ENCODE measurements at places on chromosomes 6 and 20. TPM values are rescaled to one million over a fixed set of nuclear protein-coding genes. Genes with fewer than 3 reads are reported as not detected.

The GTSF1L gene
- not detected for polyA plus RNA-seq

DNA sequence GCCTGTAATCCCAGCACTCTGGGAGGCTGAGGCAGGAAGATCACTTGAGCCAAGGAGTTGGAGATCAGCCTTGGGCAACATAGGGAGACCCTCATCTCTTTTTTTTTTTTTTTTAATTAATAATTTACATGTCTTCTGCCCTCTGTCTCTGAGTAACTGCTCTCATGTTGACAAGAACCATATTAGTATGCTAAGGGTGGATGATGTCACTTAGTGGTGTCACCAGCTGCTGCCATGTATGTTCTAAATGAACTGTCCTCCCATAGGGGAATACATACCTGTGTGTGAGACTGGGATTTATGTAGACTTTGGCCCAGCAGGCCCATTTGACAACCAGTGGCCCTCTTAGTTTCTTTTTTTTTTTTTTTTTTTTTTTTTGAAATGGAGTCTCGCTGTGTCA lies 65.6 kb downstream of the SCAND1 start:
- DNase-seq = no peak

DNA sequence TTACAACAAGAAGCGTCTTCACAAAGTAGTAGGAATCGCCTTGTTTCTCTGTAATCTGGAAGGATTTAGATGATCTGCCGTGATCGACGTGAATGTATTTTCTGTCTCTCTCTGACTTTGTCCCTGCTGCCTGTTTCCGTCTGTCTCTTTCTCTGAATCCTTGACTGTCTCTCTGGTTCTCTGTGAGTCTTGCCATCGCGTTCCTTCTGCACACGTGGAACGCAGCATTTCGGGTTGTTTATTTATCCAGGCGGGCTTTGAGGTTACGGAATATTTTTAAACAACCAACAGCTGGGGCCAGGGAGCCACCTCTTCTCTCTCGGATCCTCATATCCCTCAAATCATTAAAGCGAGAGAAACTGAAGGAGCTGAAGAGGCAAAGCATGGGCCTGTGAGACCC lies 215.9 kb downstream of the ZDHHC14 start:
- no peak for DNase-seq

DNA sequence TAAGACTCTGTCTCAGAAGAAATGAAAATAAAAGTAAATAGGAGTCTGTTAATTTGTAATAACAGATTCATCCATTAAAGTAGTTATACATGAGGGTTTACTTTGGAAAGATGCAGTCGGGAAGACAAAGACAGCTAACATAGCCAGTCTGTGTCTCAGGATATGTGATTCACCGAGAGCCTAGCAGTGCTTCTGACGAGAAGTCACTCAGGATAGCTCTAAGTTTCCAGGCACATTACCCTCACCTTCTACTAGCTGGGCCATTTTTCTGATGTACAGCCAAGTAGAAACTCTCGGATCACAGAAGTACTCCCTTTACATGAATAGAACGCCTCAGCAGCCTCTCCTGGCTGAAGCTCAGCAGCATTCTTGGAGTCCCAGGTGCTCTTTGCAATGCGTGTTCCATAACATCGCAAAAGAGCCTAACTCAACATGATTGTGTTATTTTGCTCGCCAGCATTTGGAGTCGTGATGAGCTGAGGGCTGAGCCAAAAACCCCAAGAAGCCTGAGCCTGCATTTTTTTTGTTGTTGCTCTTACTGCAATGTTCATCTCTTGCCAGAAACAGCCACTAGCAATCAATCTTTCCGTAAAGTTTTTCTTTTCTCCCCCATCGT lies 22.4 kb upstream of the TASP1 start:
- DNase-seq = no peak

- DNase-seq = no peak
These were observed 112.2 kb upstream of the SYNCRIP start for GRCh38 chr6:85754894-85755293.

DNA sequence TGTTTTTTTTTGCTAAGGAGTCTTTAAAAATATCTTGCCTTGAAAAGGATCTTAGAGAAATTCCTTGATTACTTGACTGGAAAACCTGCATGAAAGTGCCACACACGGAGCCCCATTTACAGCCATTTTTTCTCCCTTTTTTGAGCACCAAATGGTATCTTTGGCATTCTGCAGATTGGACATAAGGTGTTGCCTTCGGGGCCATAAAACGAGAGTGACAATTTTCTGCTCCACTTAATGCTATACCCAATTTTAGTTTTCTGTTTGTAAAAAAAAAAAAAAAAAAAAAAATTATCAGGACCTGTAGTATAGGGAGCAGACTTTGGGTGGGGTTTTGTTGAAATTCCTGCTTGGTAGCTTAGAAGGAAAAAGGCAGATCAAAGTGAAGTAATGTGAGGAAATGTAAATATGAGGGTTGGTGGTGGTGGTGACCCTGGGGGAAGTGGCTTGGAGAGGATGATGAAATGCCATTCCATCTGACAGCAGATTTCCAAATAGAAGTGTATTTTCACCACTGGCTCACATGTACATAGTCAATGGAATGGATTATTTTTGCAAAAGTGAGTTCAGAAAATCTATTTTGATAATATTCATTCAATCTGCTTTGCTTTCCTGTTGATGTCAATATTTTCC lies 212.1 kb upstream of the SOX4 start:
- DNase-seq = no peak

GRCh38 chr6:1327630-1328029 lies 15.7 kb downstream of the FOXQ1 start:
- no peak for DNase-seq

Data from left renal cortex interstitium (tissue), 4 donors.